ENCODE measurements at places on chromosomes 2 and 18.
A peak's percentile ranks its signal among the peaks of the same experiment; 100 is the strongest.

- DNase-seq = peak; percentile 4
Observed at GRCh38 chr2:80028584-80028983, 276.0 kb downstream of the LRRTM1 start.

GRCh38 chr2:20551945-20552328, 99.0 kb downstream of the HS1BP3 start:
- no peak for DNase-seq

- DNase-seq = no peak
Observed at GRCh38 chr2:207285473-207285815, 119.7 kb upstream of the KLF7 start.

- no peak for DNase-seq
Observed at GRCh38 chr2:101704046-101704466, 6.5 kb downstream of the MAP4K4 start.

- DNase-seq = no peak
Observed at GRCh38 chr18:67379981-67380380, 136.5 kb downstream of the DSEL start.

DNA sequence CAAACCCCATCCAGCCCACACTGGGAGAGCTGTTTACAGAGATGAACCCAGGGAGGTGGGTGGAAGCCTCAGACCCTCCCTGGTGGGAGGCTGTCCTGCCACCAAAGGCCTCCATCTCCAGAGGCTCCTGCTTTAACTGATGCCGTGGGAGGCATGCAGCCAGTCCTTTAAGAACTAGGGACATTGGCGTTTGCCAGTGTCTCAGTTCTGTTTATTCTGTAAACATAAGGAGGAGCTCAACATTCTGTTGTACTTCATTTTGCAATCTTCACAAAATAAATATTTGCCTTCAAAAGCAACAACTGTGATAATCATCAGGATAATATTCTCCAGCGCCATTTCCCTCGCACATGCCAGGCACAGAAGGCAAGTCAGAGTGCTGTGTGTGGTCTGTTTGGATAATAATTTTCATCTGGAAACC, 6.8 kb downstream of the EDAR start:
- DNase-seq = no peak

DNA sequence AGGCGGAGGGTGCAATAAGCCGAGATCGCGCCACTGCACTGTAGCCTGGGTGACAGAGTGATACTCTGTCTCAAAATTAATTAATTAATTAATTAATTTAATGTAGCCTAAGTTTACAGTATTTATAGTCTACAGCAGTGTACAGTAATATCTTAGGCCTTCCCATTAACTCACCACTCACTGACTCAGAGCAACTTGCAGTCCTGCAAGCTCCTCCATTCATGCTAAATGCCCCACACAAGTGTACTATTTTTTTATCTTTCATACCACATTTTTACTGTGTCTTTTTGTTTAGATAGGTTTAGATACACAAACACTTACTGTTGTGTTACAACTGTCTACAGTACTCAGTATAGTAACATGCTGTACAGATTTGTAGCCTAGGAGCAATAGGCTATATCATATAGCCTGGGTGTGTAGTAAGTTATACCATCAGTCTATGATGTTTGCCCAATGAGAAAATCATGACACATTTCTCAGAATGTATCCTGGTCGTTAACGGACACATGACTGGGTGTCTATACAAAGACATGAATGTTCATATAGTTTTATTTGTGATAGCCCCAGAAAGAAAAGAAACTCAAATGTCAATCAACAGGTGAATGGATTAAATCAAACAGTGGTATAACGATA, 15.8 kb upstream of the RNU2-63P start:
- DNase-seq = no peak

DNA sequence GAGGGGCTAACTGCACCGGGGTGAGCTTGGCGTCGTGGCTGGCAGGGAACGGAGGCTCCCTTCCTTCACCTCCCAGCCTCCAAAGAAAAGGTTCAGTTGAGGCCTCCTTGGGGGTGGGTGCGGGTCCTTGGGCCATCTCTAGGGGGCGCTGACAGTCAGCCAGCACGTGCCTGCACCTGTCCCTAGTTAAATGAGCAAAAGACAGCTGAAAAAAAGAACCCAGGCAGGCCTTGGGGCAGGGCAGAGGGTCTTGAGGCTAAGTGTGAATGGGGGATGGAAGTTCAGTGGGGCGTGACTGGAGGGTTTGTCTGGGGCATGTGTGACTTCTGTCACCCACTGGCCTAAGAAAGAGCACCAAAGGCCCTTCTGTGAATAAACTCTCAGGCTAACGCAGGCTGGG, 56.4 kb downstream of the ZFP36L2 start:
- DNase-seq = peak; percentile 57

DNA sequence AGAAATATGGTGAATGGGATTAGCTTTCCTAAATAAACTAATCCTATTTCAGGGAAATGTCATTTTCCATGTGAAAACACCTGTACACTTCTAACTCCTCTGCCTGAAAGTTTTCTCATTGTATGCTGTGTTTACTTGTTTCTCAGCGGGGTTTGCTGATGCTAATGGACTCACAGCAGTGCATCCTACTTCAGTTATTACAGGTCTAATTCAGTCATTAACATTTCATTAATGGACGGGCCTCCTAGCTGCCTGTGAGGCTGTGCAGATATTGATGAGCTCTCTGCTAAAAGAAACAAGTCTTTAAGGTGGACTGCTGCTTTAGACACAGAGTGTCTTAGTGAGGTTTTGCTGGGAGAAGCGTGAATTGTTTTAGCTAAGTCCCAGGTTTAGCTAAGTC, 1342.0 kb upstream of the ZEB2 start:
- no peak for DNase-seq

GRCh38 chr2:162324953-162325352, 6.5 kb upstream of the IFIH1 start:
- no peak for DNase-seq

DNA sequence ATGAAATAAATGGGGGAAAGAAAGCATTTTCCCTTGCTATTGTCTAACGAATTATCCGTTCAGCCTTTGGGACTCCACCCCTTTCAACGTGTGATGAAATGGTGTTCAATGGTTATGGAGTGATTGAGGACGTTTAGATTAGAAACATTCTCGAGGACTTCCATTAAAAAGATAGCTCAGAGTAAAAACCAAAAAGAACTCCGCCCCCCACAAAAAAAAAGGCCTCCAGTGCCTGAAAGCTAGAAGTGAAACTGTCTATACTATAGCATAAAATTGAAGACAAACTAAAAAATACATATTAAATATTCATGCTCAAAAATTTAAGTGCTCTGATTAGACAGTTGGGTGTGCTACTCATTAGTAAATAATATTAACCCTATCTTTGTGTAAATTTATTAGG, 3.0 kb upstream of the ZNF516 start:
- no peak for DNase-seq

GRCh38 chr2:203804764-203805485, 62.6 kb upstream of the CTLA4 start:
- no peak for DNase-seq

DNA sequence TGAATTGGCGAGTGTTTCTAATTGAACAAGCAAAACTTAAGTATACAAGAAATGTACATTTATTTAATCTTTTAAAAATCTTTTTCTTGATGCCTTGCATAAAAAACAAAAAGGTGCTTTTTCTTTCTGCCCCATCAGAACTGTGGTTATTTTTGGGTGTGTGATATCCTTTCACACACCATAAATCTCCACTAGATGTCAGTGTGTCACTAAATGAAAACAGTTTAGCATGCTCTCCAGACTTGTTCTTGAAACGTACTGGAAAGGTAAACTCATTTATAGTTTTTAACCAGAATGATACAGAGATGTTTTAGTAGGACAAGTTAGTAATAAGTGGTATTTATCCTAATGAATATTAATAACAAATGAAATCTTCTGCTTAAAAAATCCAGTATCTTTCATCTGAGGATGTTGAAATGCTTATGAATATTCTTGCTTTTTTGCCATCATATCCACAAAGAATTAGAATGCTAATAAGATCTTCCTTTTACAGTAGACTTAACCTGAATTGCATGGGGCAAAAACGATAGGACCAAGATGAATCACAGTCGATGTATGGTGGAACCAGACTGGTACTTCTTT, 96.8 kb downstream of the UBE2E3 start:
- peak; percentile 84 for DNase-seq

DNA sequence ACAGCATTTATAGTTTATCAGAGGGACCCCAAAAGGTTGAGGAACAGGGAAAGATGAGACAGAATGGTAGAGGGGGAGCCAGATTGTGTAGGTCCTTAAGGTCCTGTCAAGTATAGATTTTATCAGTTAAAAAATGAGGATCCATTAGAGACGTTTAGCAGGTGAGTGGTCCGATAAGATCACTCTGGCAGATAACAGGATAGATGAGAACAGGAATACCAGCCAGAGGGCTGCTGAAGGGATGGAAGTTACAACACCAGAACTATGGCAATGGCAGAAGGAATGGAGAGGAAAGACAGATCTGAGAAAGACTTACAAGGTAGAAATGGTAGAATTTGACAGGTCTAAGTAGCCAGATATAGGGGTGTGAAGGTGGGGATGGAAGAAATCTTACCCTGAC, 141.7 kb downstream of the CDH20 start:
- no peak for DNase-seq

DNA sequence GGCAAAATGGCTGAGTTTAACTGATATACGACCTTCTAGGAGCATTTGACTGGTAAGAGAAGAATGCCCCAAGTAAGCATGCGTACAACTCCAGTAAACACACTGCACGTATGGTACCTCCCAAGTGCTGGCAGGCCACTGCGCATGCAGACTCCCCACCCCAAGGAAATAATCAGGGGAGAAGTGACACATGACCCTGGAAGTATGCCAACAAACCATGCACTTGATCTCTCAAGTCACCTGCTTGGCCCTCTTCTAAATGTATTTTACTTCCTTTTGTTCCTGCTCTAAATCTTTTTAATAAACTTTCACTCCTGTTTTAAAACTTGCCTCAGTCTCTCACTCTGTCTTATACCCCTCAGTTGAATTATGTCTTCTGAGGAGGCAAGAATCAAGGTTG, 129.8 kb upstream of the COL5A2 start:
- no peak for DNase-seq

GRCh38 chr18:5463390-5463789, 80.4 kb downstream of the EPB41L3 start:
- DNase-seq = no peak

DNA sequence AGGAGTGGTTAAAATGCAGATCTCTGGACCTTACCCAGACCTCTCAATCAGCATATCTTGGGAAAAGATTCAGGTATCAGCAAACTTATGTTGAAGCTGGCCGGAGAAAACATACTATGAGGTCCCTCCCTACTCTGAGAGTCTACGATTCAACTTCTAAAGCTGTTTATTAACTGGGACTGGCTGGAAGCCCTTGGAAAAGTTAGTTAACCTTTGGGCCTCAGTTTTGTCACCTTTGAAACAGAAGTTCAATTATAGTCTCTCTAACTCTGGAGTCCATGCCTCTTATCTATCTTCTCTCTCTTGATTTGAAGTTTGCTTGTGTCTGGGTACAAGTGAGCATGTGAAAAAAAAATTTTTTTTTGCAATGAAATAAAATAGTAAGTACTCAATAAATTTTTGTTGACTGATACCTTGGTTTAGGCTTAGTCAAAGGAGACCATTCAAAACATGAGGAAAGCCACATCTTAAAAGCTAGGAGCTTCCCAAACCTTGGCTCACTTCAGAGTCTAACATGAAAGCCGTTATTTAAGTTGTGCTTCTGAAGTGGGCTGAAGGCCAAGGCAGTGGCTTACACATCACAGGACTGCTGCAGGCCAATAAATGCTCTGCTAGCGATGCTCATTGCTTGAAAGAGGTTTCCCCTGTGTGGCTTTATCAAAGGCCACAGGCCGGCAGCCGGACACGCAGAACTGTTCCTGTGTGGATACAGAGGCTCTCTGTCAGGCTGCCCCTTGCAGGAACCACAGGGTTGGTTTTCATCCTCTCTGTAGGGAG, 110.6 kb upstream of the FAM136A start:
- no peak for DNase-seq

DNA sequence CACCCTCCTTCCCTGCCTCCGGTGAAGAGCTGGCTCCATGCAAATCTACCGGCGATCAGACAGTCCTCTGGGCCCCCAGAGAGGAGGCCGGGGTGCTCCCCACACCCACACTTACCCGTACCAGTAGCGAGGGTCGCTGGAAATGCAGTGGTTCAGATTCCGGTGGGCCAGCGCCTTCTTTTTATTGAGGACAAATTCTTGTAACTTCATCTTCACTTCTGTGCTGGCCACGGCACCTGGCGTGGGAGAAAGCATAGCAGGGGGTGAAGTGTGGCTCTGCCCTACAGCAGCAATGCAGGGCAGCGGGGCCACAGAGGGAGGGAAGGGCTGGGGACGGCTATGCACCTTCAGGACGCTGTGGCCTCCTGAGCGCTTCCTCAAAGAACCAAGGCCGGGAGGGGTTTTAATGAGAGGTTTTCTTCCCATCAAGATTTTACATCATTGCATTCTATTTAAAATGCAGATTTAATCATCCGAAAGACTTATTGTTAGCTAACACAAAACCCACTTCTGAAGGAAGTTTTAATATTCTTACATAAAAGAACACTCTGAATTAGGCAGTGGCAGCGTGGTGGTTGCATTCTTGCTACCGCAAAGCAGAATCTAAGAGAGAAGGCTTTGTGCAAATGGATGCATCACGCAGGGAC, 237.0 kb downstream of the HDAC4 start:
- DNase-seq = no peak

- DNase-seq = peak; percentile 90
Observed at GRCh38 chr2:154914561-154914960, 216.1 kb downstream of the KCNJ3 start.

DNA sequence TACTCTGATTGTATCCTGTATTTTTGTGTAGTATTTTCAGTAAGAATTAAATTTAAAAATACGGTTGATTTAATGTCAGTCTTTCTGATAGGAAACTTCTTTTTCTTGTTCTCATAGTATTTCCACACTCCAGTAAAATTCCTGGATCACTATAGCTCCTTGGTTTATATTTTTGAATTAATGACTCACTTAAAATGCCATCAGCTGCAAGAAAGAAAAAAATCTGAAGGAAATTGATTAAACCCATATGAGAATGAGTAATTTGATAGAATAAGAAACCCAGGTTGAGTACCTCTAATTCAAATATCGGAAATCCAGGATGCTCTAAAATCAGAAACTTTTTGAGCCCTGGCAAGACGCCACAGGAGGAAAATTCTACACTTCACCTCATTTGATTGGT, 186.8 kb upstream of the RND3 start:
- DNase-seq = no peak
